ENCODE measurements at places on chromosomes 4 and X.

DNA sequence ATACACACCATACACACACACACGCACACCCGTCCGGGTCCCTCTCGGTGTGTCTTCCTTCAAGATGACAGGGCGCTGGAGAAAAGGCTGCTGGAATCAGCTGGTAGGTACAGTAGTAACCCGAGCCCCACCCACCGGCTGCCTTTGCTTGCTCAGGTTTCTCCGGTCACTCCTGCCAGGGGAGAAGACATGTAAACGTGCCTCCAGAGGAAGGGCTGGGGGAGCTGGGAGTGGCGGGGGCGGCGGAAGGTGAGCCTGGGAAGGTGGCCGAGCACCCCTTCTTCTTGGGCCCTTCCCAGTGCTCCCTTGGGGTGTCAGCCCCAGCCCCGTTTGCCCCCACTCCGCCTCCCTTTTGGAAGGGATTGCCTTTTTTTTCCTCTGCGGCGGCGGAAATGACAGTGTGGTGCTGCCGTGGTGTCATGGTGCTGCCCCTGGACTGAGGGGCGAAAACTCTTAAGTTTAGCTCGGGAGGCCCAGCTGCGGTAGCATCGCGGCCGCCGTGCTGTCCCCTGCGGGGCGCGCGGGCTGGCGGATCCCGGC lies at the start of gene MID2:
TSS of gene MID2 (plus strand) at position 169 of the 540 bp plus-strand sequence. CDS start 561 bp downstream, outside the sequence.
- no peak for DNase-seq

DNA sequence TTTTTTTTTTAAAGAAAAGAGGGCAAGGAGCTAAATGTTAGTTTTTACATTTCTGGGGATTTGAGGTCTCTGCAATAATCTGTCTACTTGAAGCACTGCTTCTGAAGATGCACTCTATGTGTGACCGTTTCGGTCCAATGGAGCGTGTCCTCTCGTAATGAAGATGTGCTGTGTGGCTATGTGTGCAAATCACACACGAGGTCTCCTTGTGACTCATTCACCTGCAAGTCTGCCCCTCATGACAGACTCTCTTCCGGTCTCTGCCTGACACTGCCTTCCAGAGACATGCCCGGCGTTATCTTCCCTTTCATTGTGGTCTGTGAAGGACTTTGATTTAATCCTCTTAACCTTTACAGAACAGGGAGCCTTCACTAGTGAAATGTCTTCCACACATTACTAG lies 84.3 kb downstream of the TRAM1L1 start:
- no peak for DNase-seq

- DNase-seq = no peak
Measured at GRCh38 chrX:117768861-117769604, 347.6 kb downstream of the KLHL13 start.

GRCh38 chr4:80610199-80610598 lies 274.7 kb downstream of the CFAP299 start:
- DNase-seq = no peak

- no peak for DNase-seq
Measured at GRCh38 chr4:79578606-79579005, 170.6 kb upstream of the GK2 start.

- DNase-seq = no peak
Measured at GRCh38 chr4:144778364-144778763, 132.4 kb downstream of the HHIP start.

GRCh38 chrX:13194291-13195103 lies 125.4 kb downstream of the ATXN3L start:
- DNase-seq = no peak

GRCh38 chr4:17846266-17846665 lies 35.5 kb downstream of the NCAPG start:
- DNase-seq = no peak

- no peak for DNase-seq
Measured at GRCh38 chr4:122647656-122648055, 26.8 kb upstream of the IL21 start.

DNA sequence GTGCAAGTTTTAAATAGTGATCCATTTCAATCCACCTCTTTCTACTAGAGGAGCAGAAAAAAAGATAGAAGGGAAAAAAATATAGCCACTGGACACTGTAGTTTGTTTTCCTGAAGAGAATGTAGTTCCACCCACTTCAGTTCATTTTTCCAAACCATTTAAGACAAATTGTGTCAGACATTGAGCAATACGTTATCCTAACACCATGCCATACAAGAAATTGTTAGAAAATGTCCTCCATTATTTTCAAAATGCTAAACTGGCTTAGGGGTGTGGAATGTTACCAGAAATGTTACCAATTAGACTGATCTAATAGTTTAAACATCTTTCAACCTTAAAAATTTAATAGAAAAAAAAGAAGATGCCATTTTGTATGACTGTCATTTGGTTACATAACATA lies 48.6 kb upstream of the ETNPPL start:
- no peak for DNase-seq
